RKO (cell line): ENCODE measurements at places on chromosomes 5 and 9.

DNA sequence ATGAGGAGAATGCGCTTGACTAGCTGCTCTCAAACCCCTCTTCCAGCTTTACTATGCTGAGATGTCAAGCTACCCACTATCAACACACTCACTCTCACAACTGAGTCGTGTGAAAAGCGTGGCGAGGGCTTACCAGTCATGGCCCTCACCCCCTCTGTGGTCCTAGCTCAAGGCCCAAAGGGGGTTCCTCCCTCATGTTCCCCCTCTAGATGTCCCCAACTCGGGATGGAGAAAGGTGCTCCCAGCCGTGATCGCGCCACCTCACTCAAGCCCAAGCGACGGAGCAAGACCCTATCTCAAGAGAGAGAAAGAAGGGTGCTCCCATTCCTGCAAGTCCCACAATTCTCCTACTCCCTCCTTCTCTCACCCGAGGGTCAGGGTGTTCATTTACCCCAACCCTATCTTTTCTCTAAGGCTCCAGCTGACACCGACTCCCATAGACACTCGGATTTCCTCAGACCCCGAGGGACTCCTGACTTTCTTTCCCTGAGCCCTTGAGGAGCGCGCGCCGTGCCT, 559 bp downstream of the SLC38A9 start:
- DNase-seq = peak; percentile 12

GRCh38 chr9:2032234-2032633, 17.1 kb downstream of the SMARCA2 start:
- no peak for DNase-seq

GRCh38 chr9:122875523-122875922, 29.6 kb downstream of the RC3H2 start:
- DNase-seq = no peak

DNA sequence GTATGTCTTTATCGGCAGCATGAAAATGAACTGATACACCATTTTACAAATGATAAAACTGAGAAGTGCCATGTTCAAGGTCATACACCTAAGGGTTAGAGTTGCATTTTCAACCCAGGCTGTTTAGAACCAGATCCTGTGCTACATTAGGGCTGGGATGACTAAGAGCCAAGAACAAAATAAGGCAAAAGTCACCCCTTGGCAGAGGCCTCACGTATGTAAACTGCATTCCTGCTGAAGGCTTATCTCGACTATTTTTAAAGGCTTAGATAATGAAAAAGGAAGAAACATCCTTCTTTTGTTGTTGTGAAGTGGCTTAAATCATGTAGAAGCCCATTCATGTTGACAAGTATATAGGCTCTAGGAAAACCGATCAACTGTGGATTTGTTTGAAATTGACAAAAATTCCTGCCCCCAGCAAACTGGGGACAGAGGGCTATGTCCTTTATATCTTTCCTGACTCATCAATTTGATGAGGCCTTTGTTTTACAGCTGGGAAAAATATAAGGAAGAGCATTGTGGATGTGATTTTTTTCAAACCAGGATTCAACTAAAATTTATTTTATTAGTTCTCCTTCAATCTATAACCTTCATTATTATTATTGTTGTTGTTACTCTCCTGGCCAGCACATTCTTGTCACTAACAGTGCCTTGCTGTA, 196.5 kb downstream of the SNX18 start:
- no peak for DNase-seq

DNA sequence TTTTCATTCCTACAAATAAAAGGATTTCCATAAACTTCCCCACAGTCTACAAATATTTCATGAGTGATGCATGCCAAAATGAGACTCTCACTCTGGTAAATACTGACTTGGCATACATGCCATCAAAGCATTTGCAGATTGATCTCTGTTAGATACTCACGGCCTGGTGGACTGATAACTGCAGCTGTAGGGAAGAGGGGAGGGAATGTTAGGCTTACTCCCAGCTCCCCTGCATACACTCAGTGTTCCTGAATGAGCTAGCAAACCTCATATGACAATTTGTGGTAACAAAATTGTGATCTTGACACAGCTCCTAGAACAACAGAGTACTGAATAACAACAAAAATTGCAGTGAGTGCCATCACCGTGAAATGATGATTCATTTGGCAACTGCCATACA, 435.3 kb downstream of the NR2F1-AS1 start:
- DNase-seq = no peak

DNA sequence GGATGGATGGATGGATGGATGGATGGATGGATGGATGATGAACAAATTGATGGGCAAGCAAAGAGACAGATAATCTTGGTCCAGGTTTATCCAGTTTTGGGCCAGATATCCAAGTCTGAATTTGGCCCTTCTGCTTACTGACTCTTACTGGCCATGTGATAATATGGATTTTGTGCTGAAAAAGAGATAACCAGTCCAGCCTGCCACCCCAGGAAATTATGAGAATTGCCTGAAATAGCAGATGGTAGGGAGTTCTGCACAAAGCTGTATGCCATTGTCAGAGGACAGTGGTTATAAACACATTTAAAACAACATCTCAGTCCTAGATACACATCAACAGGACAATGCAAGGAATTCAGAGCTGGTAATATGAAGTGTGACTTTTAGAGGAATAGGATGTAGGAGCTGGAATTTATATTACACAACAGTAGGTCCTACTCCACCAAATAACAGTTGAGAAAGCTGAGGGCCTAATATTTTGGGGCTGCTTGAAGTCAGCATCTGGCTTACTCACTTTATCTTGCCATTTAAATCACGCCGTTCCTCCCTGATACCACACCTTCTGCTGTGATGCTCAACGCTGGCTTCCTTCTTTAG, 9.0 kb upstream of the FAT2 start:
- no peak for DNase-seq

GRCh38 chr9:77892955-77893514, 138.6 kb downstream of the GNAQ start:
- no peak for DNase-seq

DNA sequence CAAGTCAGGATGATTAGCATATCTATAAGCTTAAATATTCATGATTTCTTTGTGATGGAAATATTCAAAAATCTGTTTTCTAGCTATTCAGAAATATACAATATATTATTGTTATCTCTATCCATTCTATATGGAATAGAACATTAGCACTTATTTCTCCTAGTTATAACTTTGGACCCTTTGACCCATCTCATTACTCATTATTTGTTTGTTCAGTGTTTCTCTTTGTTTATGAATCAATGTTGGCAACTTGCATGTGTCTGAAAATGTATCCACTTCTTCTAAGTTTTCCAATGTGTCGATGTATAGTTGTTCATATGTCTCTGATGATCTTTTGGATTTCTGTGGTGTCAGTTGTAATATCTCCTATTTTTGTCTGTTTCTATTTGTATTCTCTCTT, 1059.3 kb downstream of the CDH9 start:
- no peak for DNase-seq

GRCh38 chr5:137035480-137035878, 463.6 kb downstream of the SPOCK1 start:
- DNase-seq = no peak

GRCh38 chr9:83936523-83936922, 15.3 kb upstream of the KIF27 start:
- DNase-seq = no peak

- no peak for DNase-seq
These were observed 584.0 kb downstream of the ACTL7B start for GRCh38 chr9:108271646-108272348.

DNA sequence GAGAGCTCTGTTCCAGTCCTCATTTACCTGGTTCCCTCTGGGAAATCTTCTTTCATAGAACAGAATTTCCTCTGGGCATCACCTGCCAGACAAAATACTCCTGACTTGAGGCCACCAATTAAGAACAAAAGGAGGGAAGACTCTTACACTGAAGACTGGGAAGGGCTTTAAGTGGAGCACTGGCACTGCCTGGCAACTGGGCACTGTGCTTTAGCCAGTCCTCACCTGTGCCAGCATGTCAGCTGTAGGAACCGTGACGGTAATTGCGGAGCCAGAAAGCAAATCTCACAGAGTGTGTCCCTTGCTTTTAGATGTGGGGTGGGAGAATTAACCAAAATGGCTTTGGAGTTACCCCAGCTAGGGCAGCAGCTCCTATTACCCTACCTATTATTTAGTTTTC, 40.6 kb downstream of the FAM219A start:
- DNase-seq = no peak
